Activated CD4-positive, alpha-beta T cell treated with anti-CD3 and anti-CD28 coated beads, Interleukin-2, amount 10 ng/mL, durations not matched to agents 7 days and 5 days (primary cell): ENCODE measurements at places on chromosomes 4 and X. TPM values are rescaled to one million over a fixed set of nuclear protein-coding genes. Genes with fewer than 3 reads are reported as not detected.

STBD1 gene
- 0.77 TPM for total RNA-seq

CTAG1A gene
- not detected for total RNA-seq

FAM241A gene
- 1.5 TPM for total RNA-seq

- peak; percentile 22 for DNase-seq
Observed at GRCh38 chr4:47010912-47011446, 17.6 kb upstream of the GABRA4 start.

- no peak for DNase-seq
Observed at GRCh38 chrX:154049209-154050112, 29.8 kb upstream of the IRAK1 start.

- no peak for DNase-seq
Observed at GRCh38 chrX:15926622-15927021, 72.0 kb upstream of the AP1S2 start.

DNA sequence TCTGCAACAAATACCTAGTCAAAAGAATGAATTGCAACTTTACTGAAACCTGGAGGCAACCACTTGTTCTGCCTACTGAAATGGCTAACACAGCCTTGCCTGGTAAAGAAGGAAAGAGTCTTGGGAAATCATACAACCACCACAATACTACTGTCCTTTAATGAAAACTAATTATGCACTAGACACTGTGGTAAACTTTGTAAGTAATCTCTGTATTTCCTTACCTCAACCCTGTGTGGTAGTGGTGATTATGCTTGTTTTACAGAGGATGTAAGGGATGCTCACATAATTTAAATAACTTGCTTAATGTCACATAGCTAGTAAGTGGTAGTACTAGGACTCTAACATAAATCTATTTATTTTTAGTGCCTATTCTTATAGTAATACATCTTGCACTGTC lies 44.7 kb downstream of the TMEM156 start:
- no peak for DNase-seq

DNA sequence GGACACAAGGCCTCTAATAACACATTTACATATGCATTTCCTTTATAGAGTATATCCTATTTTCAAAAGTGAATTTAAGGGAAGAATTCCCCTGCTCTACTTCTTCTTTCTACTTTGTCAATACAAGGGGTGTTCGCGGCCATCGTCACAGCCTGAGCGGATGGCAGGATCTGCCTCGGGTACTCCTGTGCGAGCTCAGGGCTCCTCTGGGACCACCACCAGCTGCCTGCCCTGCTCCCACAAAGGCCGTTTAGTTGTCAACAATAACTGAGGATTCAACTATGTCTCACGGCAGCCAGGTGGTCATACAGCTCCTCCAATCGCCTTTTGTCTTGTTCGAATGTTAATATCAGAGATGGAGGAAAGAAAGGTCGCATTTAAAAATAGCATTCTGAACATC lies 228.2 kb upstream of the TENM3 start:
- no peak for DNase-seq
